ENCODE measurements at places on chromosomes 3 and 15.

DNA sequence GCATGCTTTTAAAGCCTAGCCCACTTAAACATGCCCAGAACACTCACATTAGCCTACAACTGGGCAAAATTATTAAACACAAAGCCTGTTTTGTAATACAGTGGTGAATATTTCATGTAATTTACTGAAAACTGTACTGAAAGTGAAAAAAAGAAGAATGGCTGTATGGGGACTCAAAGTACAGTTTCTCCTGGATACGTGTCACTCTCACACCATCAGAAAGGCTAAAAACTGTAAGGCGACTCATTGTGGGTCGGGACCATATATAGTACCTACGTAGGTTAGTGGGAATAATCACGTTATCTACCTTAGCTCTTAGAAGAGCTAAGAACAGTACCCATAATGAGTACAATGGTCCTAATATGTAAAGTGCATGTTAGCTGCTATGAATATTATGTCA is 80.2 kb upstream of the SPATA12 start:
- DNase-seq: no peak

DNA sequence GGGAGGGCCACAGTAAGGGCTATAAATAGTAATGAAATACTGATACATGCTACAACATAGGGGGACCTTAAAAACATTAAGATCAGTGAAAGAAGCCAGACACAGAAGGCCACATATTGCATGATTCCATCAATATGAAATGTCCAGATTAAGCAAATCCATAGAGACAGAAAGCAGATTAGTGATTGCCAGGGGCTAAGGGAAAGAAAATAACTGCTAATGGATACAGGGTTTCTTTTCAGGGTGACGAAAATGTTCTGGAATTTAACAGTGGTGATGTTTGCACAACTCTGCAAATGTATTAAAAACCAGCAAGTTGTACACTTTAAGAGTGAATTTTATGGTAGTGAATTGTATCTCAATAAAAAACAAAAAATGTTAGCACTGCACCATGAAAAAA is 37.0 kb downstream of the PIK3R4 start:
- DNase-seq: no peak

GRCh38 chr3:105473521-105474223 is 107.0 kb downstream of the ALCAM start:
- DNase-seq: peak; percentile 8

GRCh38 chr3:68060910-68061309 is 406.5 kb upstream of the SUCLG2 start:
- DNase-seq: no peak

- no peak for DNase-seq
Measured at GRCh38 chr15:31101262-31102038, at the start of gene TRPM1. Gene TRPM1 (minus strand): TSS chr15:31101725. CDS start chr15:31081355, 20,370 bp downstream.

DNA sequence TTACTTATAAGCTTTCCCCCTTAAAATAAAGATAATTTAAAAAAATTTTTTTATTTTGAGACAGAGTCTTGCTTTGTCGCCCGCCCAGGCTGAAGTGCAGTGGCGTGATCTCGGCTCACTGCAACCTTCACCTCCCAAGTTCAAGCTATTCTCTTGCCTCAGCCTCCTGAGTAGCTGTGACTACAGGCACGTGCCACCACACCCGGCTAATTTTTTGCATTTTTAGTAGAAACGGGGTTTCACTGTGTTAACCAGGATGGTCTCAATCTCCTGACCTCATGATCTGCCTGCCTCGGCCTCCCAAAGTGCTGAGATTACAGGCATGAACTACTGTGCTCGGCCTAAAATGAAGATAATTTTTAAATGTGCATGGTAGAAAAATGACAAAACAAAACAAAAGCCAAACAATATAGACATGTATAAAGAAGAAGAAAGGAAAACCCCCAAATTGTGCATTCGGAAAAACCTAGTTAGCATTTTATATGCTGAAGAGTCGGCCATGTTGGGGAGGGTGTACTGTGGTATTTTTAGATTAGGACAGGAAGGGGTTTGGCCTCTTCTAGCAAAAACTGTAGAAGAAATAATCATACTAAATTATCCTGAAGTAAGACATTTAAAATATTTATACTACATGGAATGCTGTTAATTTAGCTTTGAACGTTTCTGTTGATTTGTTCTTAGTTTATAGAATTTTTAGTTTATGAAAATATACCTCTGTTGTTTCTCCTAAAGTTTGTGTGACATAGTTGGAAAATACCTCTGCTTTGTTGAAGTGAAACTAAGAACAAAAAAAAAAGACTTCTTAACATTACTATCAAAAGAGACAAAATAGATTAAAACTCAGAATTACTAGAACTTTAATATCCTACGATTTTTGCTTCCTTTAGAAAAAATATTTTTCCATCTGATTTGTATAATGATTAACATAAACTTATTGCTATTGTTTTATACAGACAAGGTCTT is 7.4 kb downstream of the APPL1 start:
- DNase-seq: no peak

DNA sequence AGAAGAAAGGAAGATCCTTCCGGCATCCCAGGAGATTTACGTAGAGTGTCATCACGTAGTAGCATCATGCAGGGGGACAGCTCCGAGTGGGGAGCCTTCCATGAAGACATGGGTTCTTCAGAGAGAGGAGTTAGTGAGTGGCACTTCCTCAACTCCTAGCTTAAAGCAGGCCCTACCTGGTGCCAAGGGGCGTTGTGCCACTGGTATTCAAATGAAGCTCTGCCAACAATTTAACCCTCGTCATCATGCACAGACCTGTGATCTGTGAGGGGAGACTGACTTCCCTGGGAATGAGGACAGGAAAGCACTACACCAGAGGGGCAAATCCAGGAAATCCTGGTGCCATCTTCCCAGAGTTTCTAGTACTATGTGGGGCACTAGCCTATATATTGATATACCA is 59.0 kb downstream of the TMEM266 start:
- no peak for DNase-seq
